ENCODE measurements at places on chromosomes 3 and 15.
A peak's percentile ranks its signal among the peaks of the same experiment; 100 is the strongest.

DNA sequence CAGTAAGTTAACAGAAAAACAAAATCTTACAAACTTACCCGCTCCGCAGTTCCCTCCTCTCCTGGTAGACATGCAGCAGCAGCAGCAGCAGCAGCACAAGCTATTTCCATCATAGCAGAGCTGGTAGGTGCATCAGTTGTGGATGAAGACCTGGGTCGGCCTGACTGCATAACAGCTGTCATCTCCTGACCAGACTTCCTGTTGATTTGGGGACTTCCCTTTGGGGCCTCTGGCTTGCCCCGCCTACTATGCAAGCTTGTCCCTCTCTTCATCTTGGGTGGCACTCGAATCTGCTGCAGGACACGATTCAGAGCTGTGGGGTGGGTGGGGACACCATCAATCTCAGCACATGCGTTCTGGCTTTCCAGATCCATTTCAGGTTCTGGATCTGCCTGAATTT is 65.7 kb downstream of the TMCC1 start:
- no peak for DNase-seq

GRCh38 chr15:73867956-73868355 is 5.4 kb upstream of the TBC1D21 start:
- no peak for DNase-seq

DNA sequence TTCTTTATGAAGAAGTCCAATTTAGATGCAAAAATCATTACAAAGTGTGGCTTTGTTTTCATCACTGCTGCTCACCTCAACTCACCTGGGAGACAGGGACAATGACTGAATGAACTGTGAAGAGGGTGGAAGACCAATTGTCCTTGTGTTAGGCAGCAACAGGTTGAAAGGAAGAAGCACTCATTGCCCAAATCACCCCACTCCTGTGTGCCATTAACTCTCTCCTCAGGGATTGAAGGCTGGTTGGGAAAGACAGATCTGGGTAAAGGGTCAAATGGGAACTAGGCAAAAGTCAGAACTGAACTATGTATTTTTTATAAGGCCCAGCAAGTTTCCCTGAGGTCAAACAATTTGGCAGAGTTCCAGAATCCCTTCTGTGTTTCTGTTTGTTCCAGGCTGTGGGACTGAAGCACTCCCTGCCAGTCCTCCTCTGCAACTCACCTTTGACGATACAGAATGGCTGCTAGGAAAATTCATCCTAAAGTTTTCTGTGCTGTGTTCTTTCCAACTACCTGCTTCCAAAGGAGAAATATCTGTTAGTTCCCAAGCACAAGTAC is 68.6 kb upstream of the CCDC39 start:
- no peak for DNase-seq

DNA sequence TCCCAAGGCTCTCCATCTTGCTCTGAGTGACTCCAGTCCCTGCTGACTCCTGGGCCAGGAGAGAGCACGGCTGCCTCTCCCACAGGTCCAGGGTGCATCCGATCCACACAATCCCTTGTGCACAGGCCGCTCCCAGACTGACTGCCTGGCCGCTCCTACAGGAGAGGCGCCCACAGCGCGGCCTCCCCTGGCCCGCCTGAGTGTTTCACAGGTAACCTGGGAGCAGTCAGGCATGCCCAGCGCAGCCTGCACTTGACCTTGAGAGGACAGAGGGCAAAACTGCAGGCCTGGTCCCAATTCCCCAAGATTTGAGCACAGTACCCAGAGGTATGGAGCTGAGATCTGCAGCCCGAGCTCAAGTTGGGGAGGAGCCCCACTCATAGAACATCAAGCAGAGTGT is 490.2 kb downstream of the CNTN6 start:
- no peak for DNase-seq

- peak; percentile 44 for DNase-seq
Measured at GRCh38 chr15:74906067-74906449, 593 bp downstream of the FAM219B start.

- no peak for DNase-seq
Measured at GRCh38 chr15:71801935-71802655, 8.3 kb upstream of the NR2E3 start.

GRCh38 chr3:142237891-142238290 is 12.5 kb upstream of the GK5 start:
- peak; percentile 25 for DNase-seq

DNA sequence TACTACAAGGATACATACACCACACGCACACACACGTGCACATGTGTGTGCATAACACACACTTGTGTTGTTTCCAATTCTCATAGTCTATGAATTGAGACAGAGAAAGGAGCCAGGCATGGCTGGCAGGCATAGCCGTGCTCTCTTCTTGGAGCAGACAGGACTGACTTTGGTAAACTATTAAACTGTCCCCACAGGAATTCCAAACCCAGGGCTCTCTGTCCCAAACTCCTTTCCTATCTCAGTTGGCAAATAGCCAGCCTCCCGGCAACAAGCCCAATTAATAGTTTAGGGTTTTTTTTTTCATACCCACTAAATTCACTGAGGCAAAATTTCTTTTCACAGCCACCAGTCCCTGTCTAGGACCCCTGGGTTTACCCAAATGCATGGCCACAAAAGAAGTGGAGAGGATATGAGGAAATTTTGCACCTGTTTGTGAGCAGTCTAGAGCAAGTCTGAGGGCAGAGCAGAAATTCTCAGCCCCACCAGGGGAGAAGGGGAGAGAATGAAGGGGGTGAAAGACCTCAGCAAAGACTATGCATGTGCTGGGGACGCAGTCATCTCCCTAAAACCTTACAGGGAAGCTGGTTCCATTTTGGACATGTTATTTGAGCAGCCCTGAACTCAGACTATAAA is 17.8 kb downstream of the GALNT15 start:
- DNase-seq: no peak

DNA sequence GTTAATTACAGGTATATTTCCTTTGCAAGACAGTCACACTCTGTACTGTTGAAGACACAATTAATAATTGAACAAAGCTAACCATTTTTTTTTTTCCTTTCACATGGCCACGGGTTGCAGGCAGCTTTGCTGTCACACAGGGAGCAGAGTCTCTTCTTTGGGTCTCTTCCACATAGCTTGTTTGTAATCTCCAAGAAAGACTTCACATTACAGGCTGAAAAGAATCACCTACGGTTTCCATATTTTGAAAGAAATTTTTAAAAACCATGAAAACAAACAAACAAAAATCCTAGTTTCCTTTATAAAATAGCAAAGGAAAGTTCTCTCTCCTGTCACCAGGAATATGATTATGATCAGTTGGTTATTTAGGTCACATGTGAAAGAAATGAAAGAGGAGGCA is 392.6 kb downstream of the GAP43 start:
- no peak for DNase-seq

DNA sequence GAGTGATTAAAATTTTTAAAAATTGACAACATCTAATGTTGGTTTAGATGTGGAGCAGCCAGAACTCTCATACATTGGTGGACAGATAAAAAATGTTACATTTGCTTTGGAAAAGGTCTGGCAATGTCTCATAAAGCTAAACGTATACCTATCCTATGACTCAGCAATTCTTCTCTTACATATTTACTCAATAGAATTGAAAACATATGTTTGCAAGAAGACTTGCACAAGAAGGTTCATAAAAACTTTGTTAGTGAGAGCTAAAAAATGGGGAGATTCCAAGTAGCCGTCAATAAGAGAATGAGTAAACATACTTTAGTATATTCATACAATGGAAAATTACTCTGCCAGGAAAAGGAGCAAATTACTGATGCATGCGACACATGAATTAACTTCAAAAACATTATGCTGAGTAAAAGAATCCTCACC is 30.0 kb downstream of the MASP1 start:
- peak; percentile 97 for DNase-seq

- DNase-seq: no peak
Measured at GRCh38 chr3:123294296-123294938, 92.7 kb downstream of the SEC22A start.

DNA sequence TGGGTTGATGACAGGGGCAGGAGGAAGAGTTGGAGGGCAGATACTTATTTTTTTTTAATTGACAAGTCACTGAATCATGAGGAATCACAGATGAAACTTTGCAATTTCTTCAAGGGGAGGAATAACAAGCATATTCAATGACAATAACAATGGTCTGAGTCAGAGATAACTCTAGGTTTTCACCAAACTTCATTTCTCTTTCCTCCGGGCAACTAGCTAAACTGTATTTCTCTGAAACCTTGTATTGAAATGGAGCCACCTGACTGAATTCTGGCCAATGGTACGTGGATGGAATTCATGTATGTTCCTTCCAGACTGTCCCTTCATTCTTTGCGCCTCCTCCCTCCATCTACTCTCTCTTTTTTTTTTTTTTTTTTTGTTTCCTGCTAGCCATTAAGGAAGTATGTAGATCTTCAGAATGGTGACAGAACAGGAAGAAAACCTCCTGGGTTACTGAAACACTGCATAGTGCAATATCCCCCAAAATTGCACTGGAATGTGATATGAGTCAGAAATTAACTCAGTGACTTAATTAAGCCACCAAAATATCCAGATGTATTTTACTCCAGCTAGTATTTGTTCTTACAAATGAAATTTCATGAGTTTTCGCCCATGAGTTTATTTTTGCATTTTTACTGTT is 495.4 kb downstream of the OTOL1 start:
- DNase-seq: peak; percentile 41

DNA sequence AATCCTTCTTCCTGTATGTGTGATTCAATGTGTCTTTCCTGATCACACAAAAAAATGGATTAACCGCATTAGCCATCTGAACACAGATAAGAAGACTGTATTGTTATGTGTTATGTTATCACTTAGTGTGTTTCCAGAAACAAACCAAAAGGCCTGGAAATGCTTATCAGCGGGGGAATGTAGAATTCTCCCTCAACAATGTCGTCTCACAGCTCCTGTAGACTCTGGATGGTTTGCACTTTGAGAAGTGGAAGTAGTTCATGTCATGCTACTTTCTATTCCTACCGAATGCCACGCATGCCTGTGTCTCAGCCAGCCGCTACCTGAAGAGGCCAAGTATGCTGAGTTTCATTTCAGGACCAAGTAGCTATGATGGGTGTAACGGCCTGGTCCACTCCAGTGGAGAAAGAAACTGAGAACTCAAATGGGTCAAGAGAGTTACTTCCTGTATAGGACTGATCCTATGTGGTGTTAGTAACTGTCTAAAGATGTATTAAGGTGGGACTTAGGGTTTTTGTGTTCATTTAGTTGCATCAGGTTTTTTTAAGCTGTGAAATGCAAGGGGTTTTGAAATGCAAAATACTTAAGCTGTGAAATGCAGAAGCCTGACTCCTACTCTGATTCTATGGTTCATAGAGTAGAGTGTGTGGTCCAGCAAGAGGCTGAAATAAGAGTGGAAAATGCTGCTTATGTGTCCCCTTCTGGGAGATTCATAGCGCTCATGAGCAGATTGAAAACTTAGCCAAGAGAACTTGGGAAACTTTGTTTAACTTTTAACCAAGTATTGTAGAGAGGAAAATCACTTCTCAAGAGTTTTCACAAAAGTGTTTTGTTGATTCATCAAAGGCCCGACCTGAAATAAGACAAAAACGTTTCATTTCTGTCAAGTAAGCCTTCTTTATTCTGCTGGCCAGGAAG is 118.5 kb upstream of the LMOD3 start:
- DNase-seq: no peak

- DNase-seq: peak; percentile 76
Measured at GRCh38 chr3:160931474-160931873, 173.7 kb downstream of the B3GALNT1 start.

DNA sequence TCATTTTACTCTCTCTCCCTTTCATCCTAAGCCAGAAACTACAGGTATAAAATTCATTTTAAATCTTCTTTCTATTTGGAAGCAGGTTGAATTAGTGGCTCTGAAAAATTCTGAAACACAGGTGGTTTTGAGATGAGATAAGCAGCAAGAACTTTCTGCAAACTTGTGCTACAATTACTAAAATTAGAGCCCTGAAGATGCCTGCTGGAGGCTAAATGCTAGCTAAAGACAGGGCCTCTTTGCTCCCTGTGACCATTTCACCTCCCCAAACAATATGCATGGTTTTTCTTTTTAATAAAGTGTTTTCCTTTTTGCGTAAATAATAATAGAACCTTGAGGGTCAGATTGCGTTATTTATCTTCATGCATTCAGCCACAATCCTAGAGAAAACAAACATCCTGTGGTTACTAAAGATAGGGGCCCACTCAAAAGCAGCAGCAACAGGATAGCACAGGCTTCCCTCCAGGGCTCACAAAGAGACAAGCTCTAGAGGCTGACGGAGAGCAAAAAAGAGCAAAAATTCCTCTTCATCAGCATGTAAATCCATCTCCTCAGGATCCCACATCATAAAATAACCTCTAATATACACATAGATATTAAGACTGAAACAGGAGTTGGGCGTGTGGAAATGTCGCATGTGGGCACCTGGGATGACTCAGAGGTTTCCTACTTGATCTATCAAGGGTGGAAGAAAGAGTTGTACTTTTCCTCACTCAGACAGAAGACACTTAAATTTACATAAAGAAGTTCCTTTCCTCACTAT is 26.5 kb upstream of the CP start:
- peak; percentile 21 for DNase-seq

- DNase-seq: peak; percentile 88
Measured at GRCh38 chr15:98063315-98063714, 102.8 kb downstream of the ARRDC4 start.

- peak; percentile 26 for DNase-seq
Measured at GRCh38 chr3:11635680-11636393, 7.9 kb downstream of the VGLL4 start.

DNA sequence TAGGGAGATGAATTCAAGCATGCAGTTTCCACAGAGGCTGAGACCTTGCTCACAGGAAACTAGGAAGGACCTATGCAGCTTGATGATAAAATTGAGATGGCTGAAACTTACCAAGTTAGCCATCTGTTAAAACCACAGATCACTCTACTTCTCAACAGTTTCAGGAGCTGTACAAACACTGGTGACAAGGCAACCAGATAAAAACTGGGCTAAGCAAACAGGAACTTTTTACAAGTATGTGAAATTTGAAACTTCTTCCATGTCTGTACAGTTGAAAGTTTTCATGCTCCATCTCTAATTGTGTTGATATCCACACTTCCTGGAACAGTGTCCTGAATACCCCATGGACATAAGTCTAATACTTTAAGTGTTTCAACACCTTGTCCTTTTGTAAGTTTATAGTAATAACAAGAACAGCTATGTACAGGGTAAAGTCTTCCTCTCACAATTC is 78.2 kb downstream of the FAIM start:
- DNase-seq: peak; percentile 87

DNA sequence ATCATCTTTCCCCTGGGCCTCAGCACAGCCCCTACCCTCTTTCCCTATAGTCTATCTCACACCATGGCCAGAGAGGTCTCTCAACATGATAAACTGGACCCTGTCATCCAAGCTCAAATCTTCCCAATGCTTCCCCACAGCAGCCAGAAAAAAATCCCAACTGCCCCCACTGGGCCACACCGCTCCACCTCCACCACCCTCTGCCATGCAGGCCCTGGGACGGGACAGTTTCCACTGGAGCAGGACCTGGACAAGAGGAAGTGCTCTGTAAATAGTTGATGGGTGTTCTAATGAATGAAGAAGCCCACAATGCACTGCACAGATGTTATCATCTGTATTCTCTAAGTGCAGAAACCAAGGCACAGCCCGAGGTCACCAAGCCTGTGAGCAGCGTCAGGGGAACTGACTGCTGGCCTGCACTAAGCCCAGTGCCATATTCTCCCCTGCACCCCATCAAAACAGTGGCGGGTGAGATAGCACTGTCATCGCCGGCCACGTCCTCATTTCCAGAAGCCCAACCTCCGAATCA is 161.1 kb downstream of the NUP210 start:
- DNase-seq: no peak

GRCh38 chr3:138933981-138934691 is 12.8 kb downstream of the FOXL2 start:
- no peak for DNase-seq

All from EH (cell line).